Fibroblast of skin of left biceps (primary cell): ENCODE measurements at places on chromosomes 2 and 18.

DNA sequence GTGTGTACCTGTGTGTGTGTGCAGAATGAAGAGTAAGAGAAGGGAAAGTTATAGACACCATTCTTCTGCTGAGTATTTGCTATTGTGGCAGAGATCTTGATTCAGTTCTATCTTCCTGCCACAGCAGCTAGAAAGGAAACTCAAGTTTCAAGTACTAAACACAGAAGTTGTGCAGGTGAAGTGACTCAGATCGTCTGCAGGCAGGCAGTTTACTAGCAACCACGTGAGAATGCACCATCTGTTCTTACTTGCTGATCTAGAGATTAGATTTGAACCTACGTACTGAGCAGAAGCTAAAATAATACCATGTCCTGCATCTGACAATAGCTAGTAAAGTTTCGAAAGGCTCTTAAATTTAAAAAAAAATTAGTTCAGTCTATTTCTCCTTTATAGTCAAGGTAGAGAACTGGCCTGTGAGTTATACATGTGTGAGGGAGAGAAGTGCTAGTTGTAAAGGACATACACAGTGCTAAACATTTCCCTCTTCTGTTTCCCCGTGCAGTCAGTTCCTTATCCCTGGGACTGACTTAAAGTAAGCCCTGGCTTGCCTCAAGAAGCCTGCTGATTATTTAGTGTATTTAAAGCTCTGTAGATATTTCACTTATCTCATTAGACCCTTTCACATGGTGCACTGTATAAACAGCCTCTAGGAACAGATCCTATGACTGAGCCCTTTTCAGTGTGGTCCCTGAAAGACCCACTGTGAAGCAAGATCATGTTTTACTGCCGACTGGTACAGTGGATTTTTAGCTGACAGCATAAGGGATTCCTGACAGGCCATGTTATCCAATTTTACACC lies 45.0 kb downstream of the SLC38A11 start:
- no peak for DNase-seq

GRCh38 chr2:227511239-227511930 lies 39.4 kb downstream of the AGFG1 start:
- DNase-seq, result no peak

- no peak for DNase-seq
Observed at GRCh38 chr2:1864981-1865421, 120.7 kb upstream of the PXDN start.

DNA sequence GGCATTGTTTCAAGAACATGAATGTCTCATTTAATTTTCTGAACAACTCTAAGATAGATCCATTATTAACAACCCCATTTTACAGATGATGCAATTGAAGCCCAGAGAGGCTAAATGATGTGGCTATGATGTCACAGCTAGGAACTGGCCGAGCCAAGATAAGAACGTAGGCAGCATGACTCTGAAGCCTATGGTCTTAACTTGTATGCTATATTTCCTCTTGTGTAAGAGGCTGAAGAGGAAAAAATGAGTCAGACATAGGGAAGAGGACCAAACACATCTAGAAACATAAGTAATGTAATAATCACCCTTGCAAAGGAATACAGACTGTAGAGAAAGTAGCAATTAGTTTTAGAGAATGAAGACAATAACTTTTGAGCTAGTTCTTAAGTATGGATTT lies 416.8 kb downstream of the FIGN start:
- no peak for DNase-seq

GRCh38 chr2:197306696-197307040 lies 3.9 kb downstream of the ANKRD44 start:
- no peak for DNase-seq

GRCh38 chr2:102030855-102031527 lies 39.2 kb downstream of the IL1R2 start:
- DNase-seq, result no peak

DNA sequence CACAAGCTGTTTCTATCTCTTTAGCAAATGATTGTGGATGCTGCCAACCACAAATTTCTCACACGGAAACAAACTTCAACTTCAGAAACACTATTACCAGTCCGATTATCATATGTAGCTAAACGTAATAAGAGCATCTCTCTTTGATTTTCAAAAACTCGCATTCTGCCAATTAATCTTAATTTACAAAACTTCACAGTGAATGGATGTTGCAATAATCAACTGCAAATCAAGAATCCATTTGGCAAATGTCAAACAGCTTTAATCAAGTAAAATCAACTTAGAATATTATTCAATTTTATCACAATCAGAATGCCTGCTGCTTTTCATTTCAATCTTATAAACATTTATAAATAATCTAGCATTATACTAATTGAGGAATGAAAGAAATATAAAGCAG lies 54.2 kb downstream of the DTNB start:
- DNase-seq, result no peak

DNA sequence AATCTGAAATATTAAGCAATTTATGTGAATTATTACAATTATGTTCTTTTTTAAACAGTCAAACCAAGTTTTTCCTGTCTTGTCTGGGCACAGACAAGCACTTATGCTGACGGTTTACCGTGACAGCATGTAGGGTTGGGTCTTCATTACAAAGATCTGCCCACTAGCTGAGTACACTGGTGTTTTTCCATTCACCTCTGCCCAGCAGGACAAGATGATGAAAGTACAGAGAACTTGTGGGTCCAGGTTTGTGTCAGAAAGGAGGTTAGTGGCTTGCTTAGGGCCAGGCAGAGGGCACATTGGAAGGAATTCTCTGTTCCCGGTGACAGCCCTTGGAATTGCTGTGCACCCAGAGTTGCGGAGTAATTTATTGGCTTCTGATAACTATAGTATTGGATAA lies 14.0 kb downstream of the NABP1 start:
- DNase-seq, result no peak

DNA sequence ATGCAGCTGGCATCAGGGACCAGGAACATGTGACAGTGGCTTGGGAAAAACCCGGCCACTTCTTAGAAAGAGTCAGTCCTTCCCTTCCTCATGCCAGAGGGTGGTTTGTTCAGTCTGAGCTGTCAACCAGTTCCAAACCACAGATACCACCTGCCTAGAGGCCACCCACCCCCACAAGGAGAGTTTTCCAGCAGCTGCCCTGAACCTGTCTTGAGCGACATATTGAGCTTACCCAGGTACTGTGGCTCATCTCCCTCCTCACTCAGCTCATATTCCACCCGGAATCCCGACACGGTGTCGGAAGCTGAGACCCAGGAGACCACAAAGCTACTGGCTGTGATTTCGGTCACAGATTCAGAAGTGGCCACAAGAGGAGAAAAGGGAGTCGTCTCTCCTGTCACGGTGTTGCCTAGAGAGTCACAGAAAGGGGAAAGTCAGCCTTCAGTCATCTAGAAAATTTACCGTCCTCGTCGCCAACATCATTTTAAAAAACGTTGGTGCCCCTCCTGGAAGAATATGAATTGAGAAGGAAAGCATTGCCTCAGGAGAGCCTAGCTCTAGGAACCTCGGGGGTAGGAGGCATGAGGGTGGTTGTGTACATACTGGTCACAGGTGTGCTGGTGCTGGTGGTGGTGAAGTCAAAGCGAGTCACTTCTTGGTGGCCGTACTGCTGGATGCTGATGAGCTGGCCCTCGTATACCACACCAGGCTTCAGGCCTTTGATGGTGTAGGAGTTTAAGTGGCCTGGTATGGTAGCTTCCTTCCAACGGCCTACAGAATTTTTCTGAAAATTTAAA lies 26.3 kb downstream of the FN1 start:
- no peak for DNase-seq

GRCh38 chr18:31773774-31774476 lies 13.2 kb upstream of the SLC25A52 start:
- no peak for DNase-seq

DNA sequence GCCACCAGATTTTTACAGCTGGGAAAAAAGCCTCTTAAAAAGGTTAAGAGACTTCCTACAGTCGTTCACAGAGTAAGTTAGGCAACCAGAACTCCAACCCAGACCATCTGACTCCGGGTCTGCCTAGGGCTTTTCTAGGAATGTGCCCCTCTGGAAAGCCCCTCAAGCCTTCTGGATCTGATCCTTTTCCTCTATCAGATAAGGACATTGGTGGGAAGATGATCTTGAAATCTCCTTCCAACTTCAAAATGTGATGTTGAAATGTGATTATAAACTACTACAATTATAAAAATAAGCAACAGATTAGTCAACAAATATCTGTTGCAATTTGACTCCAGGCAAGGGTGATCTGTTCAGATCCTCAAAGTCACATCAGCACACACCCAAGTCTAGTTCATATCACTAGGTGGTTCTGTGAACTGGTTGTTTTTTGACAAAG lies 270.4 kb downstream of the ARHGAP15 start:
- DNase-seq, result no peak

- no peak for DNase-seq
Observed at GRCh38 chr18:2985628-2986027, 27.3 kb downstream of the LPIN2 start.

GRCh38 chr2:86541334-86541733 lies 21.9 kb downstream of the CHMP3 start:
- no peak for DNase-seq
